Vagina (tissue), 2 donors: ENCODE measurements at places on chromosomes 16 and 17.

GRCh38 chr16:83737729-83738354, 69.9 kb upstream of the HSBP1 start:
- DNase-seq = no peak

DNA sequence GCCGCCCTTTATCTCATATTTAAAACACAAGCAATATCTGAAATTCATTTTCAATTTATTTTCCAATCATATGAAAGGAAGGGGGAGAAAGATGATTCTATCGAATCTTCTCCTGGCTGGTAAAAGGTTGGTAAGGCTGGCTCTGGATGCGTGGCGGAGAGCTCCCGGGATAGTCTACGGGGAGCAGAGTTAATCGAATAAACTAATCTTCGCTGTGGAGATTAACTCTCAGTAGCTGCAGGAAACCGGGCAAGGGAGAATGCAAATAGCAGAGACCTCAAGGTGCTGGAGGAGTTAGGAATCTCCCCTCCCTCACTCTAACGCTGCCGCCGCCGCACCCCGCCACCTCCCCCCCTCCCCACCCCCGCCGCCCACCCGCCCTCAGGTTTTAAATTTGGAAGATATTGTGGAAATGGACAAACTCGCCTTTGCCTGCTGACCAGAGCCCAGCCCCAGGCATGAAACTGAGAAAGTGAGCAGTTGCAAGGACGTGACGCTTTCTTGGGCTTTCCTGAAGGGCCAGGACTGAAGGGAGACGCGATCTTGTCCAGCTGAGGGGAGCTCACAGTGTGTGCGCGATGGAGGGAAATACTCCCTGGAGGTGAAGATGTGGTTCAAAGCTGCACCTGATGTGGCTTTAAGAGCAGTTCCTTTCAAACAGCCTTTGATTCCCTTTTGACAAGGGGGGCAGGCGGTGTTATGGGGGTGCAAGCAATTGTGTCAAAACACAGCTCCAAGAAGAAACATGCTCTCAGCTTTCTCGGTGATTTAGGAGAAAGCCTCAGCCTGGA, 308.2 kb upstream of the IRX3 start:
- DNase-seq = peak; percentile 91

DNA sequence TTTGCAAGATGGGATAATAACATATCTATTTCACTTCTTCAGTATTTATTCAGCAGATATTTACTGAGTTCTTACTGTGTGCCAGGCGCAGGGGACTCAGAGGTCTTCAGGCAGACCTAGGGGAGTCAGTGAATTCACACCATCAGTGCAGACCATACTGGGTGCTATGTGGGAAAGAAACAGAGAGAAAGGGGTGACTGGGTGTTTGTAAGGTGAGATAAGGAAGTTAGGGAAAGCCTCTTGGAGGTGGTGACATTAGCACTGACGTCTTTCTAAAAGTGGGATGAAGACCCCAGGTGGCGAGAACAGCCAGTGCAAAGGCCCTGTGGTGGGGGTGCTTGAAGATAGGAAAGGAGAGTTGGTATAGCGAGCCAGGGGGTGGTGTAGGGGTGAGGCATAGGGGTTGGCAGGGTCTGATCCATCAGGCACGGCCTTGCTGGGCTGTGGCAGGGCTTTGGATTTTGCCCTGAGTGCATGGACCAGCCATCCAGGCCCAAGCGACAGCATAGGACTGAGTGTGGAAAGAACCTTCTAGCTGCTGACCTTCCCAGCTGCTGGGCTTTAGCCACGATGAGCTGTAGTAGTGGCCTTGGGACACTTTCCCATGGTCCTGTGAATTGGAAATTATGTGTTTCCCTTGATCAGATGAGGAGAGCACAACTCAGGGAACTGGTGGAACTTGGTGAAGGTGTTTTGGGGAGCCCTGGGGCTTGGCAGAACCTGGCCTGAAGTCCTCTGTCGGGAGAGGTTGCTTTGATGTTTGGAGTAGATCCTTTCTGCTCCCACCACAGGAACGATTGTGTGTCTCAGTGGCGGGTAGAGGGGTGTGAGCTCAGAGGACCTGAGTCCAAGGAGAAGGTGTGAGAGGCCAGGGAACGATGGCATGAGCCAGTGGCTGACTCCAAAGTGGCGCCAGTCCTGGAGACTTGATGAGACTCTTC, 3.9 kb upstream of the SOCS1 start:
- DNase-seq = no peak

DNA sequence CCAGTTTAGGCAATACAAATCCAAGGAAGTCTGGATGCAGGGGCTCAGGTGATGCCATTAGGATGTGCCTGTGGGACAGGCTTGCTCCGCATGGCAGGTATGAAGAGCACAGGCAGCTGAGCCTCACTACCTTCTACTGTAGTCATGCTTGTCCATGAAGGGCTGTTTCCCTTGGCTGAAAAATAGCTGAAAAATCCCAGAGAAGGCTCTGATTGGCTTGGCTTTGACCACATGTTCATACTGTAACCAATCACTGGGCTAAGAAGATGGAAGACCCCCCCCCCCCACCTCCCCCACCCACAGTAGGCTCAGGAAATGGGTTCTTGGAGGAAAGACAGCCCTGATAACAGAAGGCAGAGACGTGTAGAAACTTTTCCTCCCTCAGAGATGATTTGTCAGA, 66.5 kb upstream of the LGALS9 start:
- no peak for DNase-seq

- no peak for DNase-seq
These were observed 1672.0 kb downstream of the TP53TG3F start for GRCh38 chr16:35131429-35131828.

DNA sequence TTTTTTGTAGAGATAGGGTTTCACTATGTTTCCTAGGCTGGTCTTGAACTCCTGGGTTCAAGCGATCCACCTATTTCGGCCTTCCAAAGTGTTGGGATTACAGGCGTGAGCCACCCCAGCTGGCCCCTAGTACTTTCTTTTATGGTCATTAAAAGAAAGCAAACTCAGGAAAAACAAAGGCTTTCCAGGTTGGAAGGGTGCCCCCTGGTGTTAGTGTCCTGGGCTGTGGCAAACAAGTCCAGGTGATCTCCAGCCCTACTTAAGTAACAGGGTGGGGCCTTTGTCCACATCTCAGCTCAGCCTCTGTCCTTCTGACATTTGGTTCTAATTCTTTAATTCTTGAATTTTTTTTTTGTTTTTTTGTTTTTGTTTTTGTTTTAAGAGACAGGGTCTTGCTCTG, 6.9 kb downstream of the IGFBP4 start:
- DNase-seq = no peak
